Esophagus squamous epithelium (tissue), 5 donors: ENCODE measurements at places on chromosomes 7 and 10.

- DNase-seq, result no peak
Measured at GRCh38 chr7:112891698-112892097, 101.5 kb upstream of the TMEM168 start.

- no peak for DNase-seq
Measured at GRCh38 chr10:113780681-113781250, 29.3 kb downstream of the PLEKHS1 start.

GRCh38 chr7:118059209-118059608, 124.8 kb upstream of the LSM8 start:
- no peak for DNase-seq

DNA sequence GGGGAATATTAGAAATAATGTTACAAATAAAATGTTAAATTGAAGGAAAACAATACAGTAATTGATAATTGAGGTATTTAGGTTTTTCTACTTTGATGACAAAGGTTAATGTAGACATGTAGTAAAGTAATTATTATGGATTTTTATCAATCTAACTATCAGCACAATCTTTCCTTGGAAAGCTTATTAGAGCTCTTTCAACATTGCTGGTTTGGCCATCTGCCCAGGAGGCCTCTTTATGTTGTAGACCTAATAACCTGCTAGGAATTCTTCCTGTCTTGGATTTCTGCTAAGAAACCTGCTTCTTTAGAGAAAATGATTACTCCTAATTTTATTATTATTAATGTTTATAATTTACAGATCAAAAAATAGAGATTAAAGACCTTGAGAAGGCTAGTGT, 78.9 kb downstream of the CHRM2 start:
- DNase-seq, result no peak

DNA sequence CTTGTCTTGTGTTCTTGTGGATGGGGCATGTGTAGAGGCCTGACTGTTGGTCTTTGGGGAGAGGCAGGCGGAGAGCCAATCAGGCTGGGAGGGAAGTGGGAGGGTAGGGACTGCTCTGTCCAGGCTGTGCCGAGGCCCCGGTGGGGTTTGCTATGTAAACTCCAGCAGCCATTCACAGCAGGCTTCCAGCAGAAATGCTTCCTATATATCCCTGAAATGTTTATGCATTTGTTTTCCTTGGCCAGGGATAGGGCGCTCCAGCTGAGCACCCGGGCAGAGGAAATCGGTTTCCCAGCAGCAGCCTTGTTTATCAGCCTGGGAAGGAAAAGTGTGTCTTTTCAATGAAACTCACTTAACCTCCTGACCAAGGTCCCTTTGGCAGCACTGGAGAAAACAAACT, 18.3 kb upstream of the AQP1 start:
- DNase-seq, result no peak

DNA sequence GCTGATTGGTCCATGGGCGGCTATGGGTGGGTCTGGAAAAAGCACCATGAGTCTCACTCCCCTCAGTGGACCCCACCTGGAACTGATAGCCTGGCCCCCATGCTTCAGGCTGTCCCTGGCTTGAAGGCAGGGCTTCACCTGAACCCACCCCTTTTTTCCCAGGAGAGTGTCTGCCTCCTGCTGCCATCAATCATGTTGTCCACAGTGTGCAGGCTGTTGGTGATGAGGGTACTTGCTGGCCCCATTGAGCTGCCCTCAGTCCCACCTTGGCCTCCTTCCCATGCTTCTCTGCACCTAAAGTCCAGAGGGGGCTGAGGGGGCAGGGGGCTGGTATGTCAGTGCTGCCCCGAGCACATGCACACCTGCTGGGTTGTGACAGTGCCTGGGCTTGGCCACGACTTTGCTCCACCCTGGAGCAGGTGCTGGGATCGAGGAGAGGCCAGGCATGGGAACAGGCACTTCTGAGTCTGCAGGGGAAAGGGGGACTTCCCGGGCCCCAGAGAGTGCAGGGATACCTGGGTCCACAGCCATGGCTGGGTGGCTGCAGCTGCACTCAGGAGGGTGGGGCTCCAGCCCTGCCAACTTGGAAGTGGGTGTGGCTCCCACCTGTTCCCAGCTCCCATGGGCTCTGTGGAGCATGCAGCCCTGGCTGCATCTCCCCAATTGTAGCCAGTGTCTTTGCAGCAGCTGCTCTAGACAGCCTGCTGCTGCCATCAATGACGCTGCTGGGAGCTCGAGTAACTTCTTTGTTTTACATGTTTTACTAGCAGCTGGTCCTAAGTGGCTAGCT, 56.9 kb downstream of the ADK start:
- DNase-seq, result no peak

GRCh38 chr7:45872116-45873034, 507 bp downstream of the CCDC201 start:
- DNase-seq, result no peak

DNA sequence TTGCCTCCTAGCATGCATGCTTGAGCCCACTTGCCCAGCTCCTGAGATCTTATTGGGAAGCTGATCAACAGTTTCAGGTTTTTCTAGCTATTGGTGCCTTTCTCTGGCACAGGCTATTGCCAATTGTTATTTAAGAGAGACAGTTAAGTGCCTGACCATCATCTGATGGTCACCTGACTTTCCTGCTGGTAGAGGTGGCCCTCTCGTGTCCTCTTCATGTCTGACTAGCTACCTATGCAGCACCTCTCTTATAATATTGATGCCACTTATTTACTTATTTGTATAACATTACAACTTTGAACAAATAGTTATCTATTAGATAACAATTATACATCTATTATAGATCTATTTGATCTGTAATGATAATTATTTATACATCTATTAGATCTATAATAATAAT, 205.9 kb upstream of the SEMA3D start:
- no peak for DNase-seq

DNA sequence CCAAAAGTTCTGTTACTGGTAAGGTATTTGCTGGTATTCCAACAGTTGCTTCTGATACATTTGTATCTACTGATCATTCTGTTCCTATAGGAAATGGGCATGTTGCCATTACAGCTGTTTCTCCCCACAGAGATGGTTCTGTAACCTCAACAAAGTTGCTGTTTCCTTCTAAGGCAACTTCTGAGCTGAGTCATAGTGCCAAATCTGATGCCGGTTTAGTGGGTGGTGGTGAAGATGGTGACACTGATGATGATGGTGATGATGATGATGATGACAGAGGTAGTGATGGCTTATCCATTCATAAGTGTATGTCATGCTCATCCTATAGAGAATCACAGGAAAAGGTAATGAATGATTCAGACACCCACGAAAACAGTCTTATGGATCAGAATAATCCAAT, 131.0 kb downstream of the AASS start:
- no peak for DNase-seq

- no peak for DNase-seq
Measured at GRCh38 chr7:85471740-85472139, 284.9 kb upstream of the SEMA3D start.

DNA sequence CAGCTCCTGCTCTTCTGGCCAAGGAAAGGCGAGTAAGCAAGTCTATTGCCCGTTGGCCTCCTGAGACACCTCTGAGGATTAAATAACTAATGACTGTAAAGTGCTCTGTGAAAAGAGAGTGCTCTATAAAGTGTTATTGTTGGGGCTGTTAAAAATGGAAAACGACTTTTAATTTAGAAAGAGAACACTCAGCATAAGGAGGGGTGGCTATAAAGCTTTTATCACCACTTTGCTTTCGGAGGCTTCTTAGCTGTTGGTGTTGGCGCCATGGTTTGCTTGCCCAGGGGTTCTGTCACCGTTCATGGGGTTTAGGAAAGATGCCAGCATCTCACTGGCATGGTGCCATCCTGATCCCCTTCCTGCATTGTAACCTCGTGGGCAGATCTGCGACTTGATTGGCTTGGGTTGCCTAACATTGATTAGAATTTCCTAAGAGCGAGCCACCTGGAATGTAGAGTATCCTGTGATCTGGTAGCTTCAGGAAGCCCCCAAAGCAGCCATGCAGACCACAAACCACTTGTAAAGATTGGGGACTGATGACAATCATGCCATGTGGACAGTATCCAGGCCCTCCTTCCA, 509.9 kb downstream of the LRMDA start:
- DNase-seq, result no peak

- DNase-seq, result no peak
Measured at GRCh38 chr10:110420401-110421193, 77.1 kb upstream of the DUSP5 start.

DNA sequence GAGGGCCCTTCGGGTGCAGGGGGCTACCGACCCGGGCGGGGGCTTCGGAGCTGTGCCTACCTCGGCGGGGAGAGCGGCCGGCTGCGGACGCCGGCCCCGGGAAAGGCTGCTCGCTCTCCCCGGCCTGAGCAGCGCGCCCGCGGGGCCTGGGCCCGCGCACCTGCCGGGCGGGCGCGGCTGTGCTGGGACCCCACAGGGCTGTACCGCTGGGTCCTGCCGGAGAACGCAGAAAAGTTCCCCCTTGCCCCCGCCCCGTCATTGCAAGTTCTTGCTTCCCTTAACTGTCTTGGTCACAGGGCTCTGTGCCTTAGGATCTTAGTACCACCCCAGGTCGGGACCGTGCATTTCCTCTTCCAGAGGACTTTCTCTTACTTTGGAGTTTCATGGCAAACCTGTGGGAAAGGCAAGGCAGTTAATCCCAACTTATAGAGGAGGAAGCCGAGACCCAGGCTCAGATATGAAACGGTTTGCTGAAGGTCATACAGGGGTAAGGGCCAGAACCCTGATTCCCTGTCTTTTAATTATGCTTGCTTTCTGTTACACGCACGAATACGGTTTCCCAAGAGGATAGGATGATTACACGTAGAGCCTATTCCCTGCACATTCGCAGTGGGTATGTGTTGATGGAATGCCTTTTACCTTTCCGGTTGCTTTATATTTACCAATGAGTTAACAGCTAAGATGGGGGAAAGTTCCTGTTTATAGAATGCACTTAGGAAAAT, 652 bp downstream of the PCGF5 start:
- DNase-seq, result no peak

- DNase-seq, result no peak
Measured at GRCh38 chr10:73432646-73433537, 469 bp downstream of the MSS51 start.

DNA sequence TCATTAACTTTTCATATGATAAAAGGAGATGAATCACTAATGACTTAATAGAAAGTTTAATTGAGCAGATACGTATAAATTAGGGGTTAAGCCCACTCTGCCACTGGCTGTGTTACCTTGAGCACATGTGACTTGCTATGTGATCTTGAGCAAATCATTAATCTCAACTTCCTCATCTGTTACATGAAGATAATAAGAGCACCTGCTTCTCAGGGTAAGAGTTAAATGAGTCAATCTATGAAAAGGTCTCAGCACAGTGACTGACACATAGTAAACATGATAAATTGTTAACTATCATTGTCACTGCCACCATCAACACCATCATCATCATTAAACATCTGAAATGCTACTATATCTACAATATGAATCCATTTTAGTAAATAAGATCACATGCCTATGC, 110.8 kb downstream of the TPK1 start:
- no peak for DNase-seq

DNA sequence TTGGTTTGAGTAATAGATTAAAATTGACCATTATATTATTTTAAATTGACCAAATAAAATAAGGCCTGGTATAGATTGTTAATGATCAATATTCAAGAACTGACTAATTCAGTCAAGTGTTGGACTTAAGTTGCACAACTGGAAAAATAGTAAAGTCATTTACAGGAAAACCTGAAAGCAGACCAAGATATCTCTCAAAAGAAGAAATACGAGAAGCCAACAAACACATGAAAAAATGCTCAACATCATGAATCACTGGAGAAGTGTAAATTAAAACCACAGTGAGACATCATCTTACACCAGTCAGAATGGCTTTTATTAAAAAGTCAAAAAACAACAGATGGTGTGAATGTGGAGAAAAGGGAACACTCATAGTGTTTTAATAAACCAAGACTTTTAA, 80.4 kb upstream of the MALRD1 start:
- no peak for DNase-seq

DNA sequence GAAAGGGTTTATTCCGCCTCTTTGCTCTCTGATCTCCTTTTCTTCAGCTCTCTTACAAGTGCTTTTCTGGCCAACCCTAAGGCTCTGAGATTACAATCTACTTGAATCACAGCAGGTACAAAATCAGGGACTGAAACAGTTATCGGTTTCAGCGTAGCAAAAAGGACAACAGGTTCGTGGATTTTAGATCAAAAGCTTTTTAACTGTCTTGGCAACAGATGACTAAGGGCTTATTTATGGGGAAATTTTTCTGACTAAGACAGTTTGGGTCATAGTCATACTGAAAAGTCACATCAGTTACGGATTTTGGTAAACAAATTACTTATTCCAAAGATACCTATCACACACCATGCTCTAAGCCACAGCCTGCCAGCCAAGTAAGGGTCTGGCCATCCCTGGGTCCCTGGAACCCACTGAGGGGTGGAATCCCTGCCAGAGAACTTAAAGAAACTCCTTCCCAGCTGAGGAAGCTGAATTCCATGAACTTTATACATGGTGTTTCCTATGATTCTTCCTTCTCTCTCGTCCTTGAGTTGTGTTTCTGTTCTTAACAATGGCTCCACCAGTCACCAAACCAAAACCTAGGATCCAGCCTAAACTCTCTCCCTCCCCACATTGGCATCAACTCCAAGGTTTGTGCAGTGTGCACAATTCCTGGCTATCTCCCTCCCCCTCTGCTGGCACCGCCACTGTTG, 169.3 kb downstream of the FAM107B start:
- DNase-seq, result no peak

- no peak for DNase-seq
Measured at GRCh38 chr10:9994131-9994530, 1023.5 kb upstream of the CELF2 start.

- DNase-seq, result peak; percentile 48
Measured at GRCh38 chr7:20219446-20220292, 2.5 kb upstream of the MACC1 start.

- DNase-seq, result no peak
Measured at GRCh38 chr7:91112902-91113341, 151.3 kb upstream of the FZD1 start.

- no peak for DNase-seq
Measured at GRCh38 chr7:47392241-47392759, 189.6 kb downstream of the TNS3 start.

- DNase-seq, result no peak
Measured at GRCh38 chr7:30485667-30486066, 7.1 kb upstream of the NOD1 start.

DNA sequence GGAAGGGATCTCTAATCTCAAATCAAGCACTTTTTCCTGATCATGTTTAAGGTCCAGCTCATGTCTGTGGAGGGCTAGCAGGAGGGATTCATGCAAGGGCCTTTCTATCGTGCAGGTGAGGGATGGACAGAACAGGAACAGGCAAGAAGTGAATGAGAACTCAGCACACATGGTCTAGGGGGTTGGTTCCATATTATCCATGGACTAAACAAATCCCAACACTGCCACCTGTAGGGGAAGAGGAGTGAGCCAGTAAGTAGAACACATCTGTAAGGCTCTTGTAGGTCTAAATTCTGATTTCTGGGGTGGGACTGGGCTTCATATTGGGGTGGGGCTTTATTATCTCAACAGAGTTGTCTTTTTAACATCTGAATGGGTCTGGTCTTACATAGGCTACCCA, 138.0 kb upstream of the TARP start:
- no peak for DNase-seq

- DNase-seq, result no peak
Measured at GRCh38 chr7:84237533-84238173, 43.1 kb upstream of the SEMA3A start.

- no peak for DNase-seq
Measured at GRCh38 chr7:117347962-117348672, 25.3 kb upstream of the WNT2 start.

- DNase-seq, result no peak
Measured at GRCh38 chr7:98240961-98241673, 10.9 kb downstream of the TECPR1 start.
